Esophagus muscularis mucosa (tissue), 4 donors: ENCODE measurements at places on chromosomes 11 and 22. TPM values are rescaled to one million over a fixed set of nuclear protein-coding genes. Genes with fewer than 3 reads are reported as not detected.

- no peaks in the 10 kb centered on the region for H3K27me3 ChIP-seq
- peak overlapping the region; percentile 46 for H3K27ac ChIP-seq
- peaks cover 20% of the 10 kb centered on the region for H3K4me1 ChIP-seq
- no peaks in the 10 kb centered on the region for H3K36me3 ChIP-seq
- DNase-seq: no peak
- H3K4me3 ChIP-seq: no peak overlapping the region
Measured at GRCh38 chr11:125287491-125288210, 123.1 kb downstream of the PKNOX2 start.

- no peaks in the 10 kb centered on the region for H3K27me3 ChIP-seq
- H3K27ac ChIP-seq: no peak overlapping the region
- no peak for DNase-seq
- peaks cover 18% of the 10 kb centered on the region for H3K4me1 ChIP-seq
Measured at GRCh38 chr11:124113890-124114289, 1.4 kb upstream of the VWA5A start.

DNA sequence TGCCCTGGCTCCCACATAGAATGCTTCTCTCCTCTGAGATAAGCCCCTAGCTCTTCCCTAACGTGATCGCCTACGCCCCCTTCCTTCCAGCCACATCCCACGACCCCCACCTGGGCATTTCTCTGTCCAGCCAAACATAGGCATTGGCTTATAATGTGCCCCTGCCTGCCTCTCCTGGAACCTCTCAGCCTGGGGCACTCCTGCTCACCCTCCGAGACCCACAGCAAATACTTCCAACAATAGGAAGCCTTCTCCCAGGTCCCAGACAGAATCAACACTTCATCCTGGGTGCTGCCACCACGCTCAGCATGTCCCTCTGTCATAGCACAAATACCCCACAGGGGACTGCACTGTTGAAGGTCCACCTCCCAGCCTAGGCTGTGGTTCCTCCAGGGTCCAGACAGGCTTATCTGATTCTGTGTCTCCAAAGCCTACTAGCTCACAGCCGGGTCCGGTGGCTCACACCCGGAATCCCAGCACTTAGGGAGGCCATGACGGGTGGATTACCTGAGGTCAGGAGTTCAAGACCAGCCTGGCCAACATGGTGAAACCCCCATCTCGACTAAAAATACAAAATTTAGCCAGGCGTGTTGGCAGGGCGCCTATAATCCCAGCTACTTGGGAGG, 24.2 kb upstream of the TMPRSS4 start:
- H3K27me3 ChIP-seq: peaks cover under 1% of the 10 kb centered on the region
- DNase-seq: peak; percentile 86
- H3K27ac ChIP-seq: no peak overlapping the region
- H3K4me3 ChIP-seq: no peak overlapping the region
- H3K36me3 ChIP-seq: no peaks in the 10 kb centered on the region

Gene CD82
- total RNA-seq: 14.1 TPM

GRCh38 chr22:42073621-42074041, 417 bp upstream of the PHETA2 start:
- peak overlapping the region; percentile 82 for H3K4me3 ChIP-seq
- H3K4me1 ChIP-seq: peaks cover 80% of the 10 kb centered on the region
- no peaks in the 10 kb centered on the region for H3K27me3 ChIP-seq

GRCh38 chr11:94528551-94528950, 15.2 kb upstream of the FUT4 start:
- no peaks in the 10 kb centered on the region for H3K36me3 ChIP-seq
- no peak for DNase-seq
- H3K4me3 ChIP-seq: no peak overlapping the region
- H3K27ac ChIP-seq: no peak overlapping the region
- peaks cover 7% of the 10 kb centered on the region for H3K4me1 ChIP-seq

GRCh38 chr22:47929646-47930185, 1167.3 kb downstream of the TBC1D22A start:
- peak; percentile 66 for DNase-seq
- H3K36me3 ChIP-seq: no peaks in the 10 kb centered on the region
- H3K27me3 ChIP-seq: no peaks in the 10 kb centered on the region
- no peak overlapping the region for H3K27ac ChIP-seq
- no peak overlapping the region for H3K4me3 ChIP-seq

DNA sequence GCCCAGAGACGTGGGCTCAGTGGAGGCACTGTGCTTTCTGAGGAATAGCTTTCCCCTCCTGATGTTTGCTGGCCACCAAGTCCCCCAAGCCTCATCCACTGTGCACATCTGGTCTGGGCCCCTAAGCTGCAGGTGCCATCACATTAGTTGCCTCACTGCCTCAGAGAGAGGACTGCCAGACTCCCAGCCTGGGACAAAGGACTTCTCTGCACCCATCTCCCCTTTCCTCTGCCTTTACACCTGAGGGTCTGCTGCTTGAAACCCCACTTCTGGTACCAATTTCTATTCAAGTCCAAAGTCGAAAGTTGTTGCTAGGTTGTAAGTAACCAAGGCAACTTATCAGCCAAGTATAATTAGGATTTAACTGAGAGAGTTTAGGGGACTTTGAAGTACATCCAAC, 3.7 kb upstream of the LZTR1 start:
- H3K36me3 ChIP-seq: no peaks in the 10 kb centered on the region
- no peaks in the 10 kb centered on the region for H3K27me3 ChIP-seq
- H3K4me1 ChIP-seq: peaks cover 37% of the 10 kb centered on the region
- DNase-seq: no peak
- H3K27ac ChIP-seq: no peak overlapping the region

Gene ZNF214
- 3.3 TPM for total RNA-seq

Gene KRTAP5-11
- not detected for total RNA-seq

Gene PRG3
- total RNA-seq: not detected

DNA sequence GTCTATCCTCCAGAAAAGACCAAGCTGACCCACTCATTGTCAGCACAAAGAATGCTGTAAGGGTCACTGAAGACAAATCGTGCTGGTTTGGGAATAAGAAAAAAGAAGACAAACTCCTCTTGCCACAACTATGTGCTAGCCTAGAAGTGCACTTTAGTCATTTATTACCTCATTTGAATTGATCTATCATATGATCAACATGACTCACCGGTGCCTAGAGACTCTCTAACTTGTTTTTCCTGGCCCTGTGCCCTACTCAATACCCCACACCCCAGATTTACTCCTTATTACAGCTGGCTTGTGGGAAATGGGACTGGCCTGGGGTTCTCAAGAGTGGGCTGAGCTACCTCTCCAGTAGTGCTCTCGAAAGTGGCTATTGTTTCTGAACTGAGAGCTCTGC, 35.9 kb upstream of the HORMAD2 start:
- H3K36me3 ChIP-seq: no peaks in the 10 kb centered on the region
- no peak overlapping the region for H3K27ac ChIP-seq
- no peaks in the 10 kb centered on the region for H3K27me3 ChIP-seq
- H3K4me3 ChIP-seq: no peak overlapping the region
- H3K4me1 ChIP-seq: no peaks in the 10 kb centered on the region
- DNase-seq: no peak

GRCh38 chr11:115123641-115124040, 380.6 kb downstream of the CADM1 start:
- H3K36me3 ChIP-seq: no peaks in the 10 kb centered on the region
- H3K27ac ChIP-seq: no peak overlapping the region
- DNase-seq: no peak
- H3K27me3 ChIP-seq: no peaks in the 10 kb centered on the region

GRCh38 chr11:75500742-75501141, 25.0 kb downstream of the GDPD5 start:
- H3K4me3 ChIP-seq: no peak overlapping the region
- no peak for DNase-seq
- peaks cover 43% of the 10 kb centered on the region for H3K4me1 ChIP-seq

- peak; percentile 10 for DNase-seq
- H3K36me3 ChIP-seq: no peaks in the 10 kb centered on the region
- no peaks in the 10 kb centered on the region for H3K27me3 ChIP-seq
- H3K27ac ChIP-seq: no peak overlapping the region
Measured at GRCh38 chr11:128411812-128412211, 175.5 kb downstream of the ETS1 start.

Gene GSTT2B
- not detected for total RNA-seq

DNA sequence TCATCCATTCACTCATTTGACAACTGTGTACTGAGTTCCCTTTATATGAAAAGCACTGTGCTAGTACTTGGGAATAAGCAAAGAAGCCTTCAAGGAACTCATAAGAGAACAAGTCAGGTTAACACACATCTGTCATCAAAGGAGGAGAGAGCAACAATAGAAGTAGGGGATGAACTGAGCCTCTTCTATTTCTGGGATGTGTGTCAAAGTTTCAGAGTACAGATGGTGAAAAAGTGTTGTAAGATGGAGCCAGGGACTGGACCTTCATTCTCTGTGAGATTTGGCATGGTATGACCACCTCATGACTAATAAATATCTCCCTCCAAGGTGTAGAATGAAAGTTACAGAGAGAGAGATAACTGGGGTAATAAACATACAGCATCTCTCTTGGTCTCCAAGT, 349.8 kb upstream of the PLET1 start:
- peaks cover 15% of the 10 kb centered on the region for H3K4me1 ChIP-seq
- H3K4me3 ChIP-seq: no peak overlapping the region
- DNase-seq: no peak
- no peaks in the 10 kb centered on the region for H3K27me3 ChIP-seq
- H3K36me3 ChIP-seq: no peaks in the 10 kb centered on the region

Gene ISX
- not detected for total RNA-seq

Gene LMF2
- 42.2 TPM for total RNA-seq

- no peaks in the 10 kb centered on the region for H3K36me3 ChIP-seq
- no peak for DNase-seq
- H3K4me1 ChIP-seq: peaks cover 67% of the 10 kb centered on the region
- H3K27me3 ChIP-seq: no peaks in the 10 kb centered on the region
- H3K27ac ChIP-seq: peak overlapping the region; percentile 77
Measured at GRCh38 chr11:120185706-120186455, 25.0 kb upstream of the OAF start.

Gene HIC2
- total RNA-seq: 7.3 TPM

Gene IGSF22
- 0.23 TPM for total RNA-seq

DNA sequence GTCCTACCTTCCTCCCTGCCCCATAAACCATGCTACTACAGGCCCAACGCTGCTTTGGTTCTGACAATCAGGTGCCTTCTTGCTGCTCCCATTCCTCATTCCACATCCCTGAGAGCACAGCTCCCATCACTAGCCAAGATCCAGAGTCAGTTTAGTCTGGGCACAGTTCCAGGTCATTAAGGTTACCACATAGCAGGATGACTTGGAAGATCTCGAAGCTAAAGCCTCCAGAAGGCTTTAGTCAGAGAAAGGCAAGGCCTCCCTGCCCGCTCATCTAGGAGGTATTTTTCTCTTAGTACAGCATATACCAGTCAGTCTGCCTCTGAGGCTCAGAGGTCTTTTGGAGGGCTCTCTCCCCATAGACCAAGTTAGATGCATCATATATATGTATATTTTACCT, 30.3 kb downstream of the TRIM66 start:
- no peaks in the 10 kb centered on the region for H3K27me3 ChIP-seq
- H3K4me3 ChIP-seq: no peak overlapping the region
- DNase-seq: no peak

GRCh38 chr11:35158701-35159510, 19.9 kb downstream of the CD44 start:
- H3K4me3 ChIP-seq: no peak overlapping the region
- H3K27me3 ChIP-seq: no peaks in the 10 kb centered on the region
- peak overlapping the region; percentile 62 for H3K27ac ChIP-seq
- peaks cover 88% of the 10 kb centered on the region for H3K4me1 ChIP-seq
- H3K36me3 ChIP-seq: no peaks in the 10 kb centered on the region

DNA sequence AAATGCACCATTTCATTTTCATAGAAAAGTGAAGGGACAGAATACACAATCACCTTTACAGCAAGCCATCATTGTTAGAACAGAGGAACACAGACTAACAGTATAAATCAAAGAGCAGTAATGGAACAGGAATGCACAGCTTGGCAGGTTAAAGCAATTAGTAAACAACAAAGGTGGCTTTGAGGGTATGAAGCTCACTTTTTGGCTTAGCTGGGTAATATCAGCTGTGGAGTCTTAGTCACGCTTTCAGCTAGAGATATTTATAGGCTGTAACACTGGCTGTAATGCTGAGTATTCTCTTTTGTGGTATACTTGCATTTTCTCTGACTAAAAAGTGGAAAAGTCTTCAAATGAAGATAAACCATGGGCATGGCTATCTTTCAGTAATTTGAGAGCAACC, 1780.5 kb downstream of the LRRC4C start:
- H3K36me3 ChIP-seq: no peaks in the 10 kb centered on the region
- no peak overlapping the region for H3K4me3 ChIP-seq
- no peaks in the 10 kb centered on the region for H3K27me3 ChIP-seq
- H3K27ac ChIP-seq: no peak overlapping the region

GRCh38 chr11:122287401-122287800, 171.4 kb upstream of the BLID start:
- H3K4me3 ChIP-seq: no peak overlapping the region
- H3K27me3 ChIP-seq: no peaks in the 10 kb centered on the region
- peaks cover 16% of the 10 kb centered on the region for H3K4me1 ChIP-seq

GRCh38 chr11:35288817-35289541, 130.4 kb downstream of the SLC1A2 start:
- no peak overlapping the region for H3K27ac ChIP-seq
- no peaks in the 10 kb centered on the region for H3K36me3 ChIP-seq
- no peak overlapping the region for H3K4me3 ChIP-seq
- no peaks in the 10 kb centered on the region for H3K4me1 ChIP-seq

Gene TRIM48
- total RNA-seq: not detected

DNA sequence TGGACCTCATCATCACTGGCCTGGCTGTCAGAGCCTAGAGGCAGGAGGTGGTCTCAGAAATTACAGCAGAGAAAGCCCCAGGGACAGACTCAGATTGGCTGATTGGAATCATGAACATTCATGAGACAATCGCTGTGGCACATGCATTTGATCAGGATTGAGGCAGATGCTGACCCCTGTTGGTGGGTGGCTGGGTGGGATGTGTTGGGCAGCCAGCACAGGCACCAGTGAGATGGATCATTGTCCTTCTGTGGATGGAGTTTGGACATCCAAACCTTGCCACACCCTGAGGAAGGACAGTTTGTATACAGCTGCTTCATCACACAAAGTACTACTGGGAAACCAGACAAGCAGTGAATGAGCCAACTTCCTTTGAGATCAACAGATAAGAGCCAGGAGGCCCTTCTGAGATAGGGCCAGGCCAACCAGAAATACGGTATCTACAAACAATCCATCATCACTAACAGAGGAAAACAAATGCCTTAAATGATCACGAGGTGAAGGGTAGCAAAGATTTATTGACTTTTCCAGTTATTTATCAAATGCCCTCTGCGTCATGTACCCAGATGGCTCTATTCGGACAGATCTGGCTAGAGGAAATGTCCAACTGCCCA, 17.3 kb downstream of the COMMD9 start:
- peaks cover 62% of the 10 kb centered on the region for H3K36me3 ChIP-seq
- DNase-seq: no peak
- no peak overlapping the region for H3K4me3 ChIP-seq
- no peaks in the 10 kb centered on the region for H3K27me3 ChIP-seq

GRCh38 chr11:72721689-72722049, 30.5 kb downstream of the ARAP1 start:
- H3K27me3 ChIP-seq: no peaks in the 10 kb centered on the region
- H3K36me3 ChIP-seq: peaks cover 11% of the 10 kb centered on the region
- H3K4me3 ChIP-seq: peak overlapping the region; percentile 73
- no peak for DNase-seq

DNA sequence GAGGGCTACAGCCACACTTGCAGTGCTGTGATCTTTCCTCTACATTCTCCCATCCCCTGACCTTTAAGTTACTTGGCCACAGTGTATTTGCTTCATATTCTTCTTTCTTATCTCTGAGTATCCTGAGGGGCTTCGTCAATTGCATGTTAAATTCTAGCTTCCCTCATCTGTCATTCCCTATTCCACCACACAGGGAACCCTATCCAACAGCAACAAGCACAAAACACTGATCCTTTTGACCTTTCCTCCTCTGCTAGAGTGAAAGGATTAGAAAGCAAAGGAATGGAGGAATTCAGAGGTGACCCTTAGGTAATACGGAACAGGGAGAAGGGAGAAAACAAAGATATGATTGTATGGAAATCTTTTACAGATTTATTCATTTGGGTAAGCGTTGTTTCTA, 1061.7 kb upstream of the TENM4 start:
- no peak for DNase-seq
- H3K36me3 ChIP-seq: no peaks in the 10 kb centered on the region
- no peak overlapping the region for H3K27ac ChIP-seq
- no peak overlapping the region for H3K4me3 ChIP-seq
- no peaks in the 10 kb centered on the region for H3K4me1 ChIP-seq
